ENCODE measurements at places on chromosomes 13 and 19.

- no peak for DNase-seq
Observed at GRCh38 chr13:29621051-29621800, 25.7 kb upstream of the SLC7A1 start.

DNA sequence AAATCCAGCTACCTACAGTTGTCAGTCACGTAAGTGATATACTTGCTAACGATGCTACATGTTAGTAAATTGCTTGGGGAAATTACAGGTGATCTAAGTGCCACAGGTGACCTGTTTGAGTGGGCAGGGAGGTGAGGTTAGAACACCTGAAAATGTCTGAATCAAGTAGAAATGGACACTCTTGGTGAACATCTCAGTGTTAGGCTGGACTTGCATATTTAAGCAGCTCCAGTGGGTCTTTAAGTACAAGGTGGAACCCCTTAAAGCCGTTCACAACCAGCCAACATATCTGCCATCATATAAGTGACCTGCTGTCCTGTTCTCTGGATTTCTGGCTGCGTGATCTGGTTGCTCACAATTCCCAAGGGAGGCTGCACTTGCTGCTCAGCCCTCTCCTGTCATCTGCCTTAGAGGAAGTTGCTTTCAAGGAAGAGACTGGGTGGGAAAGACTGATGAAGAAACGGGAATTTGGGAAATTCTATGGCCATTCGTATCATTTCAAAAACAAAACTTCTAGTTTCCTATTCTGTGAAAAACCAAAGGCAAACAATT, 244.0 kb downstream of the DCLK1 start:
- no peak for DNase-seq

DNA sequence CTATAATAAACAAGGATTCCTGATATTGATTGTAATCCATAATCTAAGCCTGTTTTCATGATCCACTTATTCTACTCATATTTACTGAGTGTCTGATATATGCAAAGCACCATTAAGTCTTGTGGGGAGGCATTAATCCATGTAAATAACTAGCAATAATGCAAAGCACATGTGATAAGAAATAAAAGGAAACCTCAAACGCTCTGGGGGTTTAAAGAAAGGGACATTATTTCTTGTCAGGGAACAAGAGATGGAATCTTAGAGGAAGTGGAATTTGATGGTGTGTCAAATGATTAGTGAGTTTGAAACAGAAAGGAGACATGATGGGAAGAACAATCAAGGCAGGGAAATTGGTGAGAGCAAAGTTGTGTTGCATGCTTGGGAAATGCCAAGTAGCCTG, 57.4 kb upstream of the FLT1 start:
- DNase-seq, result no peak

DNA sequence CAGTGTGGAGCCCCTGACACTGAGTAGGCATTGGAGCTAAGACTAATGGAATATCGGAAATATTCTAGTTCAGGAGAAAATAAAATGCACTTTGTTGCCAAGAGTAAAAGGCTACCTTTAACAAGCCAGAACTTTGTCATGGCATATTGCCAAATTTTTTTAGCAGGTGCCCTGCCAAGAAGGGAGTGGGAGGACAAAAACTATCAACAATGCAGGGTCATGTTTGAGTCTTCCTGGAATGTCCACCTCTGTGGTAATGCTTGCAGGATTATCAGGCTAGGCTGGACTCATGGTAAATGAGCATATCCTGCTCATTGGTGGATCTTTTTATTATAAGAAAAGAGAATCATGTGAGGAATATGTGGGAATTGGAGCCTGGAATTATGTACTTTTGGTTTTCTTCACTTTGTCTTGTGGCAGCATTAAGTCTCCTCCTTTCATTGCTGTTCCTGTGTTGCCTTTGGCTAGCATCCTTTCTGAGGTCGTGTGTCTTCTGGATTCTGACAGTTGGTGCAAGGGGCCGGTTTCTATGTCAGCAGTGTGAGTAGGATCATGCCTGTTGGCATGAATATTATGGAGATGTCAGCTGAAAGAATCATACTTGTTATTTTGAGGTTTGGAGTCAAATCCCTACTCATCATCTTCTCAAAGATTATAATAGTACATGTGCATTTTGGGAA, 122.9 kb upstream of the SPRY2 start:
- DNase-seq, result no peak

DNA sequence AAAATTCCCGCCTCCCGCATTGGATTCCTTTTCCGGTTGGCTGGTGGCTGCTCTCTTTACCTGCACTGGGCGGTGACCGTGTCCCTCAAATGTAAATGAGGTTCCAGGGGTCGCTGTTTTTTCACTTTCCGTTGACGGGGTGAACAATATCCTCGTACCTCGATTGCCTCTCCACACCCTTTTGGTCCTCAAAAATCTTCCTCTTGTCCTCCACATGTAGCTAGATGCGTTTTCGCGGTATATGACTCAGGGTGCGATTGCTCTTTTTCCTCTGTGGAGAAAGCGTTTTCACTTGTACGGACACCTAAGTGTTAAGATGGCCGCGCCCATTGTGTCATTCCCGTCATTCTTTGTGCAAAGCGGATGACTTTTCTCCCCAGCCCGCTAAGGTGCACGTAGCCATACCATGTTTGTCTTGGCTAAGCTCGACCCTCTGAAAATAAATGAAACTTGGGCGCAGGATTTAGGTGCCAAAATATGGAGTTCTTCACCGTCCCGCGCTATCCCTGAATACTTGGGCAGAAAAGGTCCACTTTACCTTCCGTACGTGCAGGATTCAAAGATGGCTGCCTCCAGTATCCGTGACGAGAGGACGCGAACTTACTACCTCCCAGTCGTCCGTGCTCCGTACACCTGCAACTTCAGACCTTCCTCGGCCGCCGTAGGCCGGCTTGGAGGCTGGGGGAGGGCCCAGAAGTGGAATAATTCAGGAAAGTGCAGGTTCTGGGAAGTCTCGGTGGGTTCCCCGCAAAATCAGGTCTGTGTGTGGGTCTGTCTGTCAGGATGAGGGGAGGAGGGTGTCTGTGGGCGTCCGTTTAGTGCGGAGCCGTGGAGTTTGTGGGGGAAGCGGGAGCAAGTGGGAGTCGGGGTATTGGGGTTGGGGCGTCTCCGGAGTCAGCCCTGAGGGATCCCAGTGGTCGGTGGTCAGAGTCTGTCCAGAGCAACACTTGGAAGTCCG, at the start of gene ZNF613:
TSS of gene ZNF613 (plus strand) at position 689 of the 958 bp plus-strand sequence. CDS start 8,749 bp downstream, outside the sequence.
- peak; percentile 93 for DNase-seq

DNA sequence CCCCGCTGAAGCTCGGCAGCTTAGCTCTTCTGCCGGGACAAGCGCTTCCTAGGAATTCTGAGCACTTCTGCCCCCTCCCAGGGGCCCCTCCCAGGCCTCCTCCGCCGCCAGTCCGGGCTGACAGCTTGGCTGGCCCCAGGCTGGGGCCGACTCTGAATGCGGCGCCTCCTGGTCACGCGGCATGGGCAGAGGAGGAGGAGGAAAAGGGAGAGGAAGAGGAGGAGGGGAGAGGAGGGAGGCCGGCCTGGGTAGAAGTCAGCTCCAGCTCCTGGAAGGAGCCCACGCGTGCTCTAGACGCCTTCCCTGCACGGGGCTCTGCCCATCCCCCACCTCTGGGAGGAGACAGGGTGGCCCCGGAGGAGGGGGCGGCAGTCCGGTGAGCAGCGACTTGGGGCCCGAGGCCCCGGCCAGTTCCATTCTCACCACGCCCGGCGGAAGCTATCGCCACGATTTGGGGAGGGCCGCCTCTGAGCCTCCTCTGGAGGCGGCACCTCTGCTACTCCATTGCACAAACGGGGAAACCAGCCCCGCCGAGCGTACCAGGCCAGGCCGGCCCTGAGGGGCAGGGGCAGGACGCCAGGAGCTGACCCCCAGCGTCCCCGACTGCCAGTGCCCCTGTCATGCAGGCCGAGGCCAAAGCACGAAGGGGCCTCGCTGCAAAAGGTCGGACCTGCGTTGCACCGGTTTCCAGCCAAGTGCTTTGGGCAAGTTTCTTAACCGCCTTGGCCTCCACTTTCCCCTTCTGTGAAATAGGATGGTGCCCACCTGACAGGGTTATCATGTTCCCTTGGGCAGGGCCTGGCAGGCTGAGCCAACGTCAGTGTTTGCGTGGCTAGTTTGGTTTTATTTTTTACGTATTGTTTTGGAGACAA, 31.6 kb downstream of the CCNE1 start:
- DNase-seq, result peak; percentile 72

- no peak for DNase-seq
Observed at GRCh38 chr13:100673376-100673712, 1.3 kb downstream of the TMTC4 start.

DNA sequence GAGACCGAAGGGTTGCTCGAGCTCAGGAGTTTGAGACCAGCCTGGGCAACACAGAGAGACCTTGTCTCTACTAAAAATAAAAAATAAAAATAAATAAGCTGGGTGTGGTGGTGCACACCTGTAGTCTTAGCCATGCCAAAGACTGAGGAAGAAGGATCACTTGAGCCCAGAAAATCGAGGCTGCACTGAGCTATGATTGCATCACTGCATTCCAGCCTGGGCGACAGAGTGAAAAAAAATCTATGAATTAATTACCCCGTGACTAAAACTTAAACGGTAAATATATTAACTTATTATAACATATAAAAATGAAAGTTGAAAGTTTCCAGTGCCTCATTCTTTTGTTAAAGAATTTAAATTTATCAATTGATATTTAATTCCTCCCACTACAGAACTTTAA, 273.7 kb downstream of the KLF12 start:
- DNase-seq, result no peak

- no peak for DNase-seq
Observed at GRCh38 chr19:43752287-43752875, 2.4 kb downstream of the SMG9 start.

GRCh38 chr13:27583645-27584044, 36.7 kb downstream of the LNX2 start:
- DNase-seq, result no peak
